Breast epithelium (tissue), 4 donors: ENCODE measurements at places on chromosomes 6 and 20. TPM values are rescaled to one million over a fixed set of nuclear protein-coding genes. Genes with fewer than 3 reads are reported as not detected.

GRCh38 chr6:120938876-120939472, 395.3 kb downstream of the TBC1D32 start:
- DNase-seq: no peak

DNA sequence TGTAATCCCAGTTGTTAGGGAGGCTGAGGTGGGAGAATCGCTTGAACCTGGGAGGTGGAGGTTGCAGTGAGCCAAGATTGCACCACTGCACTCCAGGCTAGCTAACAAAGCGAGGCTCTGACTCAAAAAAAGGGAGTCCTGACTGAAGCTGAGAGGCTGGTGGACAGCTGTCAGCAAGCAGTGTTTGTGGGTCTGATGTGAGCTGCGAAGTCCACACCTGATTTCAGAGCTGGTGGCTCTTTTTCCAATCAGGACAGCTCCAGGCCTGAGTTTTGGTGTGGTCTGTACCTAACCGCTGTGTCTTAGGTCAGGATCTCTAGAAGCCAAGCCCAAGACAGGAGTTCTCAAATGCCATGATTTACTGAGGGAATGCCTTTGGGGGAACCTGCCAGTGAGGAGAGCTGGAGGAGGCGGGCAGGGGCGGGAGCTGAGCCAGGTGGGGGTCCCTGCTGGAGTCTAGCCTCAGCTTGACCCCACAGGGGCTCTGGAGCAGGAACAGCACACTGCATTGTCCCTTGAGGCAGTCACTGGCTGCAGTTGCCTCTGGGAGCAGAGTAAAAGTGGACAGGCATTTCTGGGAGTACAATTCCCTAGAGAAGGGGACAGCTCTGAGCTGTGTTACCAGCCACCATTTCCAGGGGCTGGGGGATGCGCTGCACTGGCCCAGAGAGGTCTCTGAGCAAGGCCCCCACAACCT, 5.0 kb downstream of the GFRA4 start:
- no peak for DNase-seq

GRCh38 chr20:53205046-53205445, 232.9 kb downstream of the TSHZ2 start:
- no peak for DNase-seq

GRCh38 chr6:80330961-80331360, 224.5 kb downstream of the BCKDHB start:
- no peak for DNase-seq

- no peak for DNase-seq
Observed at GRCh38 chr6:134351615-134352474, 33.9 kb upstream of the SGK1 start.

- no peak for DNase-seq
Observed at GRCh38 chr6:83702749-83703148, 6.2 kb downstream of the SNAP91 start.

GRCh38 chr6:29790626-29791025, 37.0 kb upstream of the HLA-G start:
- no peak for DNase-seq

GRCh38 chr6:38350942-38351341, 288.8 kb downstream of the BTBD9 start:
- DNase-seq: no peak

- no peak for DNase-seq
Observed at GRCh38 chr6:40722553-40723258, 135.5 kb upstream of the LRFN2 start.

- DNase-seq: no peak
Observed at GRCh38 chr20:45058168-45058850, 42.6 kb downstream of the KCNS1 start.

- DNase-seq: no peak
Observed at GRCh38 chr6:66558189-66558588, 851.2 kb upstream of the EYS start.

- DNase-seq: no peak
Observed at GRCh38 chr20:11447371-11448100, 470.2 kb upstream of the BTBD3 start.

- no peak for DNase-seq
Observed at GRCh38 chr6:76615395-76615794, 542.9 kb upstream of the IMPG1 start.

- no peak for DNase-seq
Observed at GRCh38 chr6:18242062-18242851, 22.1 kb downstream of the DEK start.

GRCh38 chr6:15522856-15523529, 139.8 kb downstream of the DTNBP1 start:
- DNase-seq: peak; percentile 41

- no peak for DNase-seq
Observed at GRCh38 chr20:48765359-48765758, 62.4 kb downstream of the PREX1 start.

Gene PDE7B
- 5.2 TPM for total RNA-seq

Gene NRN1
- total RNA-seq: 81.4 TPM

Gene TCF15
- 2.6 TPM for total RNA-seq

Gene CDSN
- not detected for total RNA-seq

Gene EXOC2
- 26.5 TPM for total RNA-seq

Gene WFDC10B
- total RNA-seq: not detected
